Liver (tissue), 10 donors: ENCODE measurements at places on chromosomes 13 and 19. TPM values are rescaled to one million over a fixed set of nuclear protein-coding genes. Genes with fewer than 3 reads are reported as not detected.

SLC17A7 gene
- 0.08 TPM for total RNA-seq

TNFSF9 gene
- 0.08 TPM for total RNA-seq

DAND5 gene
- total RNA-seq = 0.23 TPM

CASP14 gene
- not detected for total RNA-seq

ZNF709 gene
- 1.9 TPM for total RNA-seq

BEST2 gene
- not detected for total RNA-seq

PBX4 gene
- total RNA-seq = 0.59 TPM

KLK14 gene
- not detected for total RNA-seq

TM9SF2 gene
- total RNA-seq = 112 TPM

ZNF221 gene
- 3.5 TPM for total RNA-seq

ZNF345 gene
- 4.7 TPM for total RNA-seq

ZNF534 gene
- total RNA-seq = not detected

LPAR6 gene
- total RNA-seq = 5.9 TPM

ZNF491 gene
- 1.8 TPM for total RNA-seq

FKBP8 gene
- total RNA-seq = 225 TPM

IL4I1 gene
- total RNA-seq = 0.08 TPM

FCER2 gene
- not detected for total RNA-seq

MARCHF2 gene
- total RNA-seq = 78.6 TPM

ANGPTL8 gene
- 33.9 TPM for total RNA-seq
